ENCODE measurements at places on chromosomes 3 and 15.

DNA sequence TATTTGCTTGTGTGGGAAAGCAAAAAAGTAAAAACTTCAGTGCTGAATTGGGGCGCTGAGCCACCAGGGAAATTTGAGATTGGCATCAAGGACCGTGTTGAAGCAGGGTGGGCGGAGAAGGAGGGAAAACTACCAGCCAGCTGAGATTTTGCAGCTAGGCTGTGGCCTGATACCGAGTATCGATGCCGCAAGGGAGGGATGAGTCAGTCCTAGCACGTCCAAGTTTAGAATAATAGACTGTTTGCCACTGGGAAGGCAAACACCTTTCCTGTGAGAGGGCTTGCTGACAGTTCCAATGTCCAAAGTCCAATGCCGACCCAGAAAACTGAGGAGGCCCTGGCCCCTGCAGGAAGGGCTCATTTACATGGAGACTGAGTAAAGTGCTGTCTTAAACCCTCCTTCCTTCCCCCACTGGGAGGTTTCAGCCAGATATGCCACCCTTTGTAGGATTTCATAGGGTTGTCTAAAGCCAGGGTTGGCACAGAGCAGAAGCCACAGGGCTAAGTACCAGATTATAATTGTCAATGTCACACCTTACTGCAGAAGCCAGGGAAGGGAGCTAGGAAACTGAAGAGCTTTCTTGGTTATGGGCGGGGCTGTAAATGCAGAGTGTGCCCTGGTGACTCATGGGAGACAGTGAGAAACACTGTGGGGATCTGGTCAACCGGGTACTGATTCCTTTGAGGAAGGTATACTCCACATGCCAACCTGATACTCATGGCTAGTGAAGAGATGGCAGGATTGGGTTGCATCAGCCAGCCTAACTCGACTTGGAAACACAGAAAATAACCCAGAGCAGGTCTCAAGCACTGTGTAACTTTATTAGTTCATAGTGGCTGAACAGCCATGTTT lies 28.4 kb upstream of the PIK3CB start:
- no peak for DNase-seq

GRCh38 chr3:143697975-143698374 lies 150.3 kb downstream of the SLC9A9 start:
- no peak for DNase-seq

DNA sequence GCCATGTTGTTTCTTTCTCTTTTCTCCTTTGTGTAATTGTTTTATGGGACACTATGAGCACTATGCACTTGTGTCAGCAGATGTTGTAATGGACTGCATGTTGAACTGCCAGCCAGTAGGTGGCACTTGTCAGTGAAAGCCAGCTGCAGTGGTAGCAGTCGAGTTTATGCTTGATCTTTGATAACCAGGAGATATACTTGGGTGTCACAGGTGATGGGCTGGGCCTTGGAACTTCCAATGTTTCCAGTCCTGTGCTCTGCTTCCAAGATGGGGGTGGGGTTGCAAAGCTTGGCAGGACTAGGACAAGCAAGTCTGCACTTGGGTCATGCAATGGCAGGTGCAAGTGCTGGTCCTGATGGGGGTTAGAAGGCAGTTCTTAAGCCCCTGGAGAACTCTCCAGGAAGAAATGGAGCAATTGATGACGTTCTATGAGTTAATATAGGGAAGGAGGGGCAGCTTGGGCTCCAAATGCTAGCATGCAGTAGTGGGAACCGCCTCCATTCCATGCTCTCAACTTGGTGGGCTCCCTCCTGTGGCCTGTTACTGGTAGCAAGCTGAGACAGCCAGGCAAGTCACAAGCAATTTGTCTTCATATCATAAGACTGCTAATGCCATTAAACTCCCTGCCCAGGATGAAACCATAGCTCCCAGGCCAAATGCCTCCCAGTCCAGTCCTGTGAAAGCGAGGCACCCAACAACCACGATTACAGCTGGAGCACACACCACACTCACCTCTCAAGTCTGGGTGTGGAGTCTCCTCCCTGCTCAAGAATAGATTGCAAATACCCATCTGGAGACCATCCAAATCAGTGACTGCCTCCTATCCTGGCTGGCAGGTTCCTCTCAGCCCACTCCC lies 287.2 kb downstream of the CGGBP1 start:
- DNase-seq, result no peak

- no peak for DNase-seq
These were observed 14.7 kb downstream of the PAK2 start for GRCh38 chr3:196754091-196754981.

DNA sequence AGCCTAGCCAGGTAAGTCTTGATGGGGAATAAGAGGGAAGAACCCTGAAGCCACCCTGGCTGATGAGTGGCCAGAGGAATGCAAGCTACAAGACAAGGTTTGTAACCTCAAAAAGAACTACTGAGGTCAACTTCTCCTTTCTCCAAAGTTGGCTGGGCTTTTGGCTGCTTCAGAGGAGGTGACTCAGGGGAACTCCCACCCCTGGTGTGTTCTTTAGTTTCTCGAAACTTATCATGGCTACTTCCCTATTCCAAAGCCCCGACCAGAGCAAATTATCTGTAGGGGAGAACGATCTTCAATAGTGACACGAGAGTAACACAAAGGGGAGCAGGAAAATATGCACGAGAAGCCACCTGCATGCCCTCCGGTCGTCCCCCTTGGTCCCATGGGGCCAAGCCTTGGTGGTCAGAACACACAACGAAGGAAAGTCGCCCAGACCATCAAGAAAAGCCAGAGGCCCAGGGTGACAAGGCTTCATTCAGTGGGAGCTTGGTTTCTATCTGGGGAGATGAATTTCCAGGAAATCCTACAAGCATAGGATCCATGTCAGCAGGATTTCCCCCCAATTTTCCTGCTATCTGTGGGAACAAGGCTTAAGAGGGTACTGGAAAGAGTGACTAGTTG lies 6.5 kb upstream of the BCL2A1 start:
- DNase-seq, result no peak

DNA sequence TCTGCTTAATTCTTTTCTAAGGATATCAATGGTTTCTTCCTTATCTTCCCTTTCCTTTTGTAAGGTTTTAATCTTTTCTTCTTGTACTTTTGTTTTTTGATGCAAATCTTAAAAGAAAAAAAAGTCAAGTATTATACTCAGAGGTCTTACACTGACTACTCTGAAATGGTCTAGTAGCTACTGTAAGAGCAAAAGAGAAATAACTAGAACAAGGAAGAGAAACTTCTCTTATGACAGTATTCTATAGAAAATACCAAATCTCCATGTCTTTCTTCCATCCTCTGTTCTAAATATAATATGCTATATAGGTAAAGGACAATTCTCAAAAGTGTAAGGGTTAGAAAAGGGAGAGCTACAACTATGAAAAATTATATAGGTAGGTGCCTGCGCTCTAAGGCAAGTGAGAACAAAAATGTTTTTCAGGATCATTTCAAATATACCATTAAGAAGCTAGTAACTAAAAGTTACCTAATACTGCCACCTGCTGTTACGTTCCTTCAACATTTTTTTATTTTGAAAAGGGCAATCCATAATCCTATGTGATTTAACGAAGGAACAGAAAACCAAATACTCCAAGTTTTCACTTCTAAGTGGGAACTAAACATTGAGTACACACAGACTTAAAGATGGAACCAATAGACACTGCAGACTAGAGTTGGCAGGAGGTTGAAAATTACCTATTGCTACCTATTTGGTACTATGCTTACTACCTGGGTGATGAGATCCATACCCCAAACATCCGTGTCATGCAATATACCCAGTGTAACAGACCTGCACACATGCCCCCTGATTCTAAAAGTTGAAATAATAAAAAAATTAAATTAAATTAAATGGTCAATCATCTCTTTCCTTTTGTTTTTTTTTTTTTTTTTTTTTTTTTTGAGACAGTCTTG lies 36.7 kb downstream of the CIP2A start:
- no peak for DNase-seq

DNA sequence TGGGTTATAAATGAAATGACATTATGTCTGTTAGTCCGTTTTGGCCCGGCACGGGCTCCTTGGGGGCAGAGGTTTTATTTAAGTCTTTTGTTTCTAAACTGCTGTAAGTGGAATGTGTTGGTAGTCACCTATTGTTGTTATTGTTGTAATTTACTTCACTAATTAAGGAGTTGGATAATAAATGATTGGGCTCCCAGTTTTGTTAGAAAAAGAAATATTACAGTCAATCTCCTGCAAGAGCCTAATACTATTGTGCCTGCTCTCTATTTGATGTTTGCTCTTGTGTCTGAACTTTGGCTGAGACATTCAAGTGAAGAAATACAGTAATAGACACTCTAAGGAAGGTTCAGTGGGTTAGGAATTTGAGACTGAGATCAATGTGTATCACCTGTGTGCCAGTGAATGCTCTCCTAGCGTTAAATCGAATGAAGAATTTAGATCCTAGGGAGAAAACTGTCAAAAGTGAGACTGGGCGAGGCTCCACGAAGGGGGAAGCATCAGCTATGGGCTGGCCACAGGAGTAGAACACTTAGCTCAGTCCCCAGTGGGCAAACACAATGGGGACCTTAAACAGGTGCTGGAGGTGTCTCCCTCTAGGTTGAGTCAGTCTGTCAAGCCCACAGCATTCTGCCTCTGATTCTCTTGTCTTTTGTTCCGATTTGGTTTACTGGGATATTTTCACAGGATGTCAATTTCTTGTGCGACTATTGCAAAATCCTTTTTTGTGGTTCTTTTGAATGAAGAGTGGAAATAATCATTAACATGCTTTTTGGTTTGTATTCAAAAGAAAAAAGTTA lies 1.2 kb downstream of the ROBO2 start:
- no peak for DNase-seq

DNA sequence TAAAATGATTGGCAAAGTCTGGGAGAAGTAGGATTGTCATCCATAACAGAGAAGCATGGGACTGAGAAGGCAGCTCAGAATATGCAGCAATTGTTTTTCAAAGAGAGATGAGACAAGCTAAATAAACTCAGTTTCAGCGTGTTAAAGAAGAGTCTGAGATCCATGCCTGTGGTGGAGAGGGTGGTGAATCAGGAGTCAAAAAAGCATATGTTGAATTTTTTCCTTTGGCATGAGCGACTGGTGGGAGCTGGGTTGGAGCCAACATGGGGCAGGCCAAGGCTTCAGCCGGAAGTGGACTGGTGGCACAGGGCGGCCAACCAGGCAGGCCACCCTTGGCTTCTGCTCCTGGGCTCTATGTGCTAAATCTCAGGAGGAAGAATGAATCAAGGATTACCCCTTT lies 102.0 kb downstream of the SST start:
- DNase-seq, result no peak
